ENCODE measurements at places on chromosomes 16 and 17. TPM values are rescaled to one million over a fixed set of nuclear protein-coding genes. Genes with fewer than 3 reads are reported as not detected.

DNA sequence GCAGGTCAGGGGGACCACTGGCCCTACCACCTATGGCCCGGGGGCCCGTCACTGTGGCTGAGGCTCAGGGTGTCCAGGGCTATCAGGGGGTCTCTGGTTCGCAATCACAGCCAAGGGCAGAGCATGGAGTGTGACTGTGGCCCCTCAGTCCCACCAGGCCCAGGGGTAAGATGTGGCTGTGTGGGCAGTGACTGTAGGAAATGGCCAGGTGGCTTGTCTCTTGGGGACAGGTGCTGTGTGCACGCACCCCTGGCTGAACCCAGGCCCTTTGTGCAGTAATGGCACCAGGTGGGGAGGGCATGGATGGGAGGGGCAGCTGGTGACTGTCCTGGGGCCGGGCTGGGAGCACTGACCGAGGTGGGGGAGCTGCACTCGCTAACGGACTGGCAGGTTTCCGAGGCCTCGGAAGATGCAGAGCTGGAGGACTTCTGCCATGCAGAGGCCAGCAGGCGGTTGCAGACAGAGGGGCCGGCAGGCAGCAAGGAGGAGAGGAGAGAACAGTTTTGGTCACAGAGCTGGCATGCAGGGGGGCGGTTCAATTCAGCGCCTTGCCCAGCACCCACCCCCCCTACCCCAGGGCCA, 18.8 kb downstream of the IL34 start:
- no peak for DNase-seq

GRCh38 chr17:39306509-39307212, 80.9 kb upstream of the STAC2 start:
- DNase-seq: no peak

DNA sequence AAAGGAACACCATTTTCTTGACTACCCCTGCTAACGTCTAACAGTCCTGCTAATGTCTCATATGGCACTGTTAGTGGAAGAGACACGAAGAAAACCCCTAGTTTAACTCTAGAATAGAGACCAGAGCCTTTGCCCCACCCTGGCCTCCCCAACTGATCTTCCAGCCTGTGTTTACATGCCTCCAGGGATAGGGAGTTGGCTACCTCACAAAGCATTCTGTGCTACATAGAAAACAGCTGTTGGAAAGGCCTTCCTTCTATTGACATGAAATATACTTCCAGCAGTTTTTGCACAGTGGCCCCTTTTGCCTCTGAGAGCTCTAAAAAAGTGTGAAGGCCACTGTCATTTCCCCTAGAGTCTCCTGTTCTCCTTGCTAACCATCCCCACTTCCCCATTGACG, 73.1 kb downstream of the ASIC2 start:
- no peak for DNase-seq

DNA sequence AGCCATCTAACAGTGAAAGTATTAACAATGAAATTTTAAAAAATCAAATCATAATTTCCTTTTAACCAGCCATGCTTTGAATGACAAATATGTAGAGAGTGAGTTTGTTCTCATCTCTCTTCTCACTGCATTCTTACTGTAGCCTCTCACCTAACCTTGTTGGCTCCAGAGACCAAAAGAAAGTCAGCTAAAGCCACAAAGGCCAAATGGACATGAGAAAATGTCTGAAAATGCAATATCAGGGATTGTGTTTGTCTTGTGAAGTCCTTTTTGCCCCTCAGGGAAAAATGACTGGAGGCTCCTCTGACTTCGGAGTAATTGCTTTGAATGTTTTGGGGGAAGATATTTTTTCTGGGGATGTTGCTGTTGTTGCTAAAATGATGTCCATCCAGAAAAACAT, 166.3 kb downstream of the SLC39A11 start:
- no peak for DNase-seq

GRCh38 chr16:30368792-30369090, 1.6 kb downstream of the TBC1D10B start:
- no peak for DNase-seq

GRCh38 chr17:78793415-78793814, 11.3 kb upstream of the CYTH1 start:
- DNase-seq: no peak

GRCh38 chr17:10114931-10115535, 83.4 kb downstream of the GAS7 start:
- peak; percentile 91 for DNase-seq

DNA sequence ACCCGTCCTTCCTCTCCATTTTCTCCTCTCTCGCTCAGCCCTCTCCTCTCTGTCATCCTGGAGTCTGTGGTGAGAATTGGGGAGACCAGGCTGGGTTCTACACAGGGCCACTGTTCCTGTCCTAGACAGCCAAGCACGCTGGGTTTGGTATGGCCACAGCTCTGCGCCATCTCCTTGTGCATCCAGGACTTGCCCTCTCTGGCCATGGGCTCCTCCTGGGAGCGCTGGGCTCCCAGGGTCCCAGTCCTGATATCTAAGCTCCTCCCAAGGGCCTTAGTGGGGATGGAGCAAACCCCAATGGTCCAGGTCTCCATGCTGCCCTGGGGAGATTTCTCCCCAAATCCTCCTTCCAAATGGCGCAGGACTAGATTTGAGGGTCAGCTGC, 27.2 kb upstream of the ITGA3 start:
- DNase-seq: no peak

DNA sequence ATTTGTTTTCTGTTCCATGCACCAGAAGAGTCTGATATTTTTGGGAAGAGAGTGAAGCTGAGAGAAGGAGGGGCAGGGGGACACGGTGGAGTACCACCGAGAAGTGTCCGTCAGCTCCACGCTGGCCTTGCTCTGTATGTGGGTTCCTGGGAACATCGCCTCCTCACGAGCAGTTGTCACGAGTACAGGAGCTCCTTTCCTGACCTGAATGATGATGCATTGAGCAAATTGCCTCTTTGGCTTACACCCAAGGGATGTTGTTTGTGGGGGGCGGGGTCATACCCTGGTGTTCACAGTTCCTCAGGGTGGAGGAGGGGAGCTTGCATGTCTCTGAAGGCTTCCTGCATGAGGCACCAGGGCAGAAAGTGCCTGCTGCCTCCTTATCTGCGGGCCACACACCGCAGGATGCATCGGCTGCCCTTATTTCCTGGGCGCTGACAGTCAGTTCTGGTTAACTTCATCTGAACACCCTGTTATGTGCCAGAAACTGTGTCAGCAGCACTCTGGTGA, 36.2 kb downstream of the RGS9 start:
- no peak for DNase-seq

- DNase-seq: peak; percentile 3
Observed at GRCh38 chr17:43226393-43226792, 2.0 kb downstream of the CCDC200 start.

DNA sequence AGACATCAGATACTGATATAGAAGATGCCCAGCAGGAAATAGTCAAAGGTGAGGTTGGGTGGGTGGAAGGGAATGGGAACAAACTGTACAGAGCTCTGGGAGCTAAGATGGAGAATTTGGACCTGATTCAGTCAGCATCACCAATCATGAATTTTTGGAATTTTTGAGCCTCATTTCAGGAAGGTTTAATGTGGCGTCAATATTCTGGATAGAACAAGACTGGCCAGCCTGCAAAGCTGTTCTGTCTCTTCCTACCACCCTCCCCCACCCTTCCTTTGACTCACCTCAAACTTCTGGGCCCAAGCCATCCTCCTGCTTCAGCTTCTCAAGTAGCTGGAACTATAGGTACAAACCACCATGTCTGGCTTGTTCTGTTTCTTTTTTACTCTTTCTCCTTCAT, 32.6 kb downstream of the CTCF start:
- no peak for DNase-seq

- DNase-seq: no peak
Observed at GRCh38 chr16:50598256-50598894, 50.2 kb downstream of the NKD1 start.

GRCh38 chr17:72572604-72573491, 452.0 kb downstream of the SOX9 start:
- no peak for DNase-seq

- no peak for DNase-seq
Observed at GRCh38 chr16:4593086-4593485, 21.6 kb downstream of the UBALD1 start.

- DNase-seq: no peak
Observed at GRCh38 chr17:8875436-8875835, 8.0 kb upstream of the PIK3R6 start.

DNA sequence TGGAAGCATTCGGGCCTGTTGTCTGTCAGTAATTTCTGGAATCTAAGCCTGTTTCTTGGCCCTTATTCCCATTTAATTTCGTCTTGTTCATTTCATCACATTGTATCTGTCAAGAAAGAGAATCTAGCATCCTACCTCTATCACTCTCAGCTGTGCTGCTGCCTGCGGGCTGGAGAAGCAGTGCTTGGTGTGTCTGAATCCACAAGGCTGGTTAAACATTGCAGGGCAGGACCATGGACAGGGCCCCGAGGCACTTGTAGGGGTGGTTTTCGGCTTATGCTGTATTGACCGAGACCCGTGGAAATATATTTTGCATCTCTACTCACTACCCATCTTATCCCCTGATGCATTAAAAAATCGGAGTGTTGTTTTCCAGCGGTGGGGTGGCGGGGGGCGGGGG, 3.1 kb downstream of the RAB11FIP4 start:
- DNase-seq: no peak

DNA sequence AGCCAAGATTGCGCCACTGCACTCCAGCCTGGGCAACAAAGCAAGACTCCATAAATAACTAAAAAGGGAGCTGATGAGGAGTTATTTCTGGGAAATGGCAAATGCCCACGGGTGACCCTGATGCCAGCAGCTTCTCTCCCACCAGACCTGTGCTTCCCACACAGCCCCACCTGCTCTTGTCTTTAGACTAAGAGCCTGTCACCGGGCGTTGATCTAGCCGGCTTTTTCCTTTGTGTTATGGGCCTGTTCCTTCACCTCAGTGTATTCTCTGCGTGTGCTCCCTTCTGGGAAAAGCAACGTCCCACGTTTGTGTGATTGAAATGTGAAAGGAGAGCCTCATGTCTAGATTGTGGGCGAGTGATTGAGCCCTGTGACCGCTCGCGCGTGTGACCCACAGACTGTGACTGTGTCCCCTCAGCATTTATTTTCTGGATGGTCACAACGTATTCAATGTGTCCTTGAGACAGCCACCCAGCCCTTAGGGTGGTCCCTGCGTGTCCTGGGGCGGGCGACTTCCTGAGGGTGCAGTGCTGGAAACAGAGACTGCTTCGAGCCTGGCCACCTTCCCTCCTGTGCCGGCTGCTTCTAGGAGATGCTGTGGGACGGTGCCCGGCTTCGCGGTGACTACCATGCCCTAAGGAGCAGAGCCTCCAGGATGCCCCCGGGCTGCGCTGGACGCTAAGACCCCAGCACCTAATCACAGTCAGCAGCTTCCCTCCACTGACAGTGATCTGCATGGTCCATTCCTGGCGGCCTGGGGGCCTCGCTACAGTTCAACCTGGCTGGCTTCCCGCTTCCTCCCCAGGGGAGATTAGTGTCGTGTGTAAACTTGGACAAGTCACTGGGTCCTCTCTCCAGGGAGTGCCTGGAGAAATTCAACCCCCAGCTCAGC, 7.8 kb upstream of the RNPS1 start:
- no peak for DNase-seq

DNA sequence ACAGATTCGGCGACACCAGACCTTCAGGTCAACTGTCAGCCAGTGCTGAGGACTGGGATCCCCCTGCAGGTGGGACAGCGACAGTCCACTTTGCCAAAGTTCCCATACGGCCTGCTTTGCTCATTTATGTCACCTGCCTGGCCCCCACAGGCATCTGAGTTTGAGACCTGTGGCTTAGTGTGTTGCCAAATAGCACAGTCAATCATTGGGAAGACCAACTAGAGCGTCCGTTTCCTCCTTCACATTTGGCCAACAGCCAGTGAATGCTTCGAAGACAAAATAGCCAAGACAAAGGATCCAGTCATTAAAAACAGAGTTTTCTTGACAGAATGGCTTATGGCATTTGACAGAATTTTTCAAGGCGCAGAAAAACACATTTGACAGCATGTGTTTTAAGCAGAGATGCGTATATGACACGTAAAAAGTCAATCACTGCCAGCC, 113.8 kb downstream of the ABCC12 start:
- DNase-seq: no peak

GRCh38 chr16:49993579-49993978, 31.4 kb upstream of the CNEP1R1 start:
- DNase-seq: no peak

DNA sequence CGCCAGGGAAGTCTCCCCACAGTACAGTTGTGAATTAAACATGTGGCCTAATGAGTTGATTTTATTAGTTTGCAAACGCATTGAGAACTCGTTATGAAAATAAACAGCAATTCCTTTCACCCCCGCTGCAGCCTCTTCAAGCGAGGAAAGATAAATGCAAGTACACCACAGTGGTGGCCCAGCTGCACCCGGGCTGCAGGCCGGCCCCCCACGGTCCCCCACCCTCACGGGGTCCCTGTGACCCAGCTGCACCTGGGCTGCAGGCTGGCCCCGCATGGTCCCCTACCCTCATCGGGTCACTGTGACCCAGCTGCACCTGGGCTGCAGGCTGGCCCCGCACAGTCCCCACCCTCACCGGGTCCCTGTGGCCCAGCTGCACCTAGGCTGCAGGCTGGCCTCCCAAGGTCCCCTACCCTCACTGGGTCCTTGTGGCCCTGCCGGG, 32.2 kb downstream of the SDK2 start:
- DNase-seq: no peak

DNA sequence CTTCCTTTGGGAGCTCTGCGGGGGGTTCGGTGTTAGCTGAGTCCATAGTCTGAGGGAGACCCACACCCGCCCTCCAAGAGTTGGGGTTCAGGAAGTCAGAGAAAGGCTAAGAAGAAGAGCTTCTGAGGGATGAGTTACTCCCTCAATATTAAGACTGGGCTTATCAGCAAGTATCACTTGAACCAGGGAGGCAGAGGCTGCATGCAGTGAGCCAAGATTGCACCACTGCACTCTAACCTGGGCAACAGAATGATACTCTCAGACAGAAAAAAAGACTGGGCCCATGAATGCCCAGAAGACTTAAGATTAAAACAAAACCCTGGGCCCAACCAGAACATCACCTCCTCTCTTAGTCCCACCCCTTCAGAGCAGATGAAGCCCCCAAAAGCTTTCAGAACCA, 6.0 kb downstream of the NKIRAS2 start:
- no peak for DNase-seq

GRCh38 chr17:7823581-7824001, 10.4 kb upstream of the KDM6B start:
- no peak for DNase-seq

DNA sequence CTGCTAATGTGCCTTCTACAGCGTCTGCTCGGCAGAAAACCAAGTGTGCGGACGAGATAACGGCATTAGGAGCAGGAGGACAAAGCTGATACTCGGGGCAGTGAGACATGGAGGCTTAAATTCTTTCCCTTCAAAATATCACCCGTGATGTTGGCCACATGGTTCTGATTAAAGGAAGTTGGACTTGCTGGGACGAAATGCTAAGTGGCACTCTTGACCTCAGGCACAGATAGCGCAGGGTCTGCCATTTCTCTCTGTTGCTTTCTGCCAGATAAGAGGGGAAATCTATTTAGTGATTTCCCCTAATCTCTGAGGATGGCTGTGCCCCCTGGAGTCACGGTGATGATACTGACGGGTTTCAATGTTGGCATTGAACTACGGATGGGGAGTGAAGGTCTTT, 509.6 kb upstream of the EEF2KMT start:
- no peak for DNase-seq

- no peak for DNase-seq
Observed at GRCh38 chr17:70206361-70207010, 37.2 kb downstream of the KCNJ2 start.

Gene OTOP3
- not detected for total RNA-seq

Gene WFDC1
- total RNA-seq: 4.6 TPM

Gene ACSM2A
- total RNA-seq: not detected

Gene CACNG3
- not detected for total RNA-seq

Gene PYDC1
- total RNA-seq: 5.5 TPM

Gene RNF43
- 0.66 TPM for total RNA-seq

Gene BRICD5
- total RNA-seq: 203 TPM

Gene IL17C
- not detected for total RNA-seq

Gene SLX4
- 5.1 TPM for total RNA-seq

Gene HAS3
- total RNA-seq: 7.1 TPM

Gene SHMT1
- 48.0 TPM for total RNA-seq

All from tibial nerve (tissue), 4 donors.